GM20000 (cell line): ENCODE measurements at places on chromosomes 16 and 17.
A peak's percentile ranks its signal among the peaks of the same experiment; 100 is the strongest.

DNA sequence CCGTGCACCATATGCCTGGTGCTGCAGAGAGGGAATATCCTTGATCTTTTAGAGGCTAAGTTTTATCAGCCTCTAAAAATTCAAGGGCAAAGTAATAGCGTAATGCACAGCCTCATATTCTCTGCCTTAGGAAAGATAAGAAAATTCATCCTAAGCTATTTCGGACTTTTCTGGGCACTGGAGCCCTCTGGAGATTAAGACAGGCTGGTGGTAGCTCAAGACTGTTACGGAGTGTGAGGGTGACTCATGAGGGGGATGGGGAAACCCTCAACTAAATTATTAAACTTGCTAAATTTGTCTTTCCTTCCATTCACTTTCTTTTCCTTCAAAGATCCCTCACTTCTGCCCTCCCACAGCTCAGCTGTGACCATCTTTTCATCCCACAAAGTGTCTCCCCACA is 73.3 kb downstream of the RPH3AL start:
- no peak for DNase-seq

DNA sequence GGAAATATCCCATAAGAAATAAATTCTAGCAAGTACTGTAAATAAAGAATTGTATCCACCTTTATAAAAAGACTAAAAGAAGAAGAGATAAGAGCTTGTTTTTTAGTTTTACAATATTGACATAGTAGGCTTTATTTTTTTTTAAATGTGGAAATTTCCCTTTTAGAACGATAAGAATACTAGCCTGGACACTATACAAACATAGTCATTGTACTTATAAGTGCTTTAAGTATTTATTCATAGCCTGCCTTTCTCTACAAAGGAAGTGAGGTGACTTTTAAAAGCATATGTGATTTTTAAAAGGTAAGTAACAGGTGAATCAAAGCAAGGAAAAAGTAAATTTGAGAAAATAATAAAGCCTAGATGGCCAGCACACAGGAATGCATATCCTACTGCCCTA is 17.7 kb downstream of the TOX3 start:
- no peak for DNase-seq

DNA sequence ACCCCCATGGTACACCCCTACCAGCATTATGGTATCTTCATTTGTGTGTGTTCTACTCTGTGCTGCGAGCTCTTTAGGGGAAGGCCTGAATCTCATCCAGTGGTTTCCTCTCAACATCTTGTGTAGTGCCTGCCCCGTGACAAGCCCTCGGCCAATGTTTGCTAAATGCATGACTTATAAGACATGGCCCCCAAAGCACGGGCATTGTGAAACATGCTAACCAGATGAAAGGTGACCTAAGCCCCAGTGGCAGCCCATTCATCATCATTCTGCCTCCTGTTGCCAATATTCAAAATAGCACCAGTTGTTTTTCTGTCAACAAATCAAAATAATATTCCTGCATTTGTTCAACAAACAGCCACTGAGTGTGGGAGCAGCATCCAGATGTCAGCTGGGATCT is 108.8 kb upstream of the HSBP1 start:
- no peak for DNase-seq

- DNase-seq = no peak
Observed at GRCh38 chr17:70074956-70075355, at the start of gene KCNJ16. Gene KCNJ16 (plus strand): TSS chr17:70075225. CDS start chr17:70132088, 56,863 bp downstream.

GRCh38 chr17:48456589-48456988 is 26.6 kb upstream of the SKAP1 start:
- DNase-seq = no peak

- DNase-seq = no peak
Observed at GRCh38 chr17:3213587-3213986, 6.1 kb downstream of the OR1A1 start.

- DNase-seq = no peak
Observed at GRCh38 chr17:59299400-59300092, 31.9 kb upstream of the YPEL2 start.

DNA sequence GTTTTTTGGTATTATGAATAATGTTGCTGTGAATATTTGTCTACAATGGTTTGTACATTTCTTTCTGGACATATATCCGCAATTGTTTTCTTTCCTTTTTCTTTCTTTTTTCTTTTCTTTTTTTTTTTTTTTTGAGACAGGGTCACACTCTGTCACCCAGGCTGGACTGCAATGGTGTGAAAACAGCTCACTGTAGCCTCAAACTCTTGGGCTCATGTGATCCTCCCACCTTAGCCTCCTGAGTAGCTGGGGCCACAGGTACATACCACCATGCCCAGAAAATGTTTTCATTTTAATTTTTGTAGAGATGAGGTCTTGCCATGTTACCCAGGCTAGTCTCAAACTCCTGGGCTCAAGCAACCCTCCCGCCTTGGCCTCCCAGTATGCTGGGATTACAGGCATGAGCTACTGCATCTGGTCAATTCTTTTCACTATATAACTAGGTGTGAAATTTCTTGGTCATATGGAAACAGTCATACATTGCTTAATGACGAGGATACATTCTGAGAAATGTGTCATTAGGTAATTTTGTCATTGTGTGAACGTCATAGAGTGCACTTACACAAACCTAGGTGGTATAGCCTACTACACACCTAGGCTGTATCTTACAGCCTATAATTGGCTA is 15.2 kb downstream of the IL21R start:
- DNase-seq = no peak

GRCh38 chr16:29854520-29855100 is 8.4 kb downstream of the CDIPT start:
- no peak for DNase-seq

DNA sequence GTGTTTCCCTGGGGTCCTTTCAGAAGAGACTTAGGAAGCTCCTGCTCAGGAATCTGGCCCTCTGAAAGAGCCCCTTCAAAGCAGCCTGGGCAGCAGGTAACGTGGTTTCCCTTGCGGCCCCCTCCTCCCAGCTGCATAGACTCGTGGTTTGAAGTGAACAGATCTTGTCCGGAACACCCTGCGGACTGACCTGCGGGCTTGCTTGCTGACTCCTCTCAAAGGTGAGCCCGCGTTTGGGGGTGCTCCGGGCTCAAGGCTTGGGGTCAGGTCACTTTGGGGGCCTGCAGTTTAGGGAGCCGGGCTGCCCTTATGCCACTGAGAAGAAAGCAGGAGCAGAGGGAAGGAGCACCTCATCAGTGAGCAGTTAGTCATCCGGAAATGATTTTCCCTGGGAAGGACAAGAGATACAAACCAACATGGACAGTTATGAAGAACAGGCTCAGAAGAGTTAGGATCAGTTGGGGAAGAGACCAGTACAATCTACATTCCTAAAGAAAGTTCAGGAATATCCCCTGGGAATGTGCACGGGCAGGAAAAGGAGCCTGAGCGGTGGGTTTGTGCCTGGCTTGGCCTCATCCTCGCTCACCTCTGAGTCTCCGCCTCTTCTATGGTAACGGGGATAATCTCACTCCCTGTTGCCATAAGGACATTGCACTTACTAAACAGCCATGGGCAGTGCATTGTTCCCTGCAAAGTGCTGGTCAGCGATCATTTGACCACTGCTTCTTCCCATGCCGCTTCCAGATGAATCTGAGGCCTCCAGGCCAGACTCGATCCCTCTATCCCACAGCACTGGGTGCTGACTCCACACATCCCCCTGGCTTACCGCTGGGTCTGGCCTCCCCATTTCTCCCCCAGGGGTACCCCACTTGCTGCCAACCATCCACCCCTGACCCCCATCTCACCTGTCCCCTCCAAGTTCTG is 10.0 kb downstream of the LDHD start:
- no peak for DNase-seq

DNA sequence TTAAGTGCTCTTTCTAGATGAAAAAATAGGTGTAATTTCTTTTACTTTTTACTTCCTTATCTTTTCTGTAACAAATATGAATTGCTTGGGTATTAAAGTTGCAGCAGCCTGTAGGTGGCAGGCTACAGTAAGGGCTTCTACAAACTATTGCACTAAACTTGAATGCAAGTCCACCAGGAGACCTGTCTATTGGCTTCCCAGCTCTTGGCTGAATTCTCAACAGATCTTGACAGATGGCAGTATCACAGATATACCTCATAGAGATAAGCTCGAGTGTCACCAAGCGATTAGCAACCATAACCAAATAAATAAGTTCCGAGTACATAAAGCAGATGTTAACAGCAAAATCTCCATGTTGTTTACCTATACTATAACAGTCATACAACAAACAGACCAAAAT is 5.9 kb downstream of the BBS2 start:
- peak; percentile 38 for DNase-seq

DNA sequence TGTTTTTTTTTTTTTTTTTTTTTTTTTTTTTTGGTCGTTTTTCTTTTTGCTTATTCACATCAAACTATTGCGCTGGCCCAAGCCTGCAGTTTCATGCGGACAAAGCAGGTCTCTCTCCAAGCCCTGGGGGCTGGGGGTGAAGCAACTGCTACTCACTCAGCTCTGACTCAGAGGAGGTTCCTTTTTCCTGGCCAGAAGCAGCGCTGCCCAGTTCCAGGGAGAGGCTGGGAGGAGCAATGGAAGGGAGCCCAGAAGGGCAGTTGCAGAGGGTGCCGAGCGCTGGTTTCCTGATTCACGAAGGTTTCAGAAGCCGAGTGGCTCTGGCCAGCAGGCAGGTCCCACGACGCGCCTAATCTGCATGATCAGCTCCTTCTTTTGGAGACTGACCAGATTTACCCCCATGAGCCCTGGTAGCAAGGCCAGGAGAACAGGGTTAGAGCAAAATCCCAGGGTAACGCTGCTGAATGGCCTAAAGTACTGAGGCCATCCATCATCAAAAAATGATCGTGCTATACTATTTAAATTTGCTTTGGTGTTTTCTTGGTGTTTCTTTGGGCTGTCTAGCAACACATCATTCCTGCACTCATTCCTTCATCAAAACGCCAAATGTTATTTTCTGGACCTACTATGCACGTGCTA is 144.7 kb upstream of the SOX9 start:
- DNase-seq = no peak
